ENCODE measurements at places on chromosomes 4 and X.
A peak's percentile ranks its signal among the peaks of the same experiment; 100 is the strongest.

GRCh38 chr4:116358633-116359222, 726.6 kb downstream of the TRAM1L1 start:
- DNase-seq = peak; percentile 35

GRCh38 chr4:177100307-177100706, 209.4 kb upstream of the NEIL3 start:
- DNase-seq = no peak

DNA sequence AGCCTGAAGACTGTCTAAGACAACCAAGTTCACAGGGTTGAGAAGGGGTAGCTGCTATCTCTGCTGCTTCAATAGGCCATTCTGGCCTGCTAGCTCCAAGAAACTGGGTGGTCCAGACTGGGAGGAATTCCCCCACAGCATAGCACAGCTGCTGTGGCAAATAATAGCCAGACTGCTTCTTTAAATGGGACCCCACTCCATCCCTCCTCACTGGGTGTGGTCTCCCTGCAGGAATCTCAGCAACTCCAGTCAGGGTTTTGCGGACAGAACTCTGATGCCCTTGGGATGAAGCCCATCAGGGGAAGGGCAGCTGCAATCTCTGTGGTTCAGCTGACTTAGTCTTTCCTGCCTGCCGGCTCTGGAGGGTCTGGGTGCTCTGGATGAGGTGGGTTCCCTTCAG, 1018.6 kb upstream of the DIAPH2 start:
- DNase-seq = no peak

- no peak for DNase-seq
Observed at GRCh38 chr4:13627178-13627605, 333 bp downstream of the BOD1L1 start.

GRCh38 chrX:20252381-20253231, 14.1 kb downstream of the RPS6KA3 start:
- no peak for DNase-seq

DNA sequence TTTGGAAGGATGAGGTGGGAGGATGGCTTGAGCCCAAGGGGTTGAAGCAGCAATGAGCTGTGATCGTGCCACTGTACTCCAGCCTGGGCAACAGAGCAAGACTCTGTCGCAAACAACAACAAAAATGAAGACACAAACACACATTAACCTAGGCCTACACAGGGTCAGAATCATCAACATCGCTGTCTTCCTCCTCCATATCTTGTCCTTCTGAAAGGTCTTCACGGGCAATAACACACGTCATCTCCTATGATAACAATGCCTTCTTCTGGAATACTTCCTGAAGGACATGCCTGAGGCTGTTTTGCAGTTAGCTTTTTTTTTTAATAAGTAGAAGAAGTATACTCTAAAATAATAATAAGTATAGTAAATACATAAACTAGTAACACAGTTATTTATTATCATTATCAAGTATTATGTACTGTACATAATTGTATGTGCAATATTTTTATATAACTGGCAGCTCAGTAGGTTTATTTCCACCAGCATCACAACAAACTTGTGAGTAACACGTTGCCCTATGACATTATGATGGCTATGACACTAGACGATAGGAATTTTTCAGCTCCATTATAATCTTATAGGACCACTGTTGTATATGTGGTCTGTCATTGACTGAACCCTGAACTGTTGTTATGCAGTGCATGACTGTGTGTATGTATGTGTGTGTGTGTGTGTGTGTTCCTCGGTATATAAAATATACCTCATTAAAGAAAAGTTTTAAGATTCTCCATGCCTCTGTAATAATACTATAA, 69.2 kb upstream of the MAML3 start:
- DNase-seq = no peak

DNA sequence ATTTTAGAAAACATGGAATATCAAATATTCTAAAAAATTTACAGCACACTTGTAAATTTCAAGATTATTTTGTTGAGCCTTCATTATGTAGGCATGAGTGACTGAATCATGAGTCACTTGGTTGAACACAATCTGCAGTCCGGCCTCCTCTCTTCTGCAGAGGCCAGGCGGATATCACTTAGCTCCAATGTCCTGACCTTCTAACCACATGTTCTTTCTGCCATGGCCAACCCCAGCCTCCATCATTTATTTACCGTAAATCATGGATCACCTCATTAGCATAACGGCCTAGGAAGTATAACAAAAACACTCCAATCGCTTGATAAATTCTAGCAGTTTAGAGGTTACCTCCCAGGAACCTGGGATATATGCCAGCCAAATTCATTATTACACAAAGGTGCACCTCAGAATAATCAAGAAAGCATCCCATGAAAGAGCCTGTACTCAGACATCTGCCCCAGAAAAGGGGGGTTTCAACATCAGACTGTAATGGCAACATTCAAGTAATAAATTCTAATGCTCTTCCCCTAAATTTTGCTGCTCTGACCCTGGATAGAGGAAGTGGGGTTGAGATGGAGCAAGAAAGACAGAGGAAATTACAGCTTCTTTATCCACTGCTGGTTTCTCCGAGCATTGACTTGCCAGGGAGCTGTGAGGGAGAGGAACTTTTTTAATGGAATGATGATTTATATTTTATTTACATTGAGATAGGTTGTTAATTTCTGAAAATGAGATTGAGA, 2153.6 kb upstream of the AGA start:
- no peak for DNase-seq

- DNase-seq = peak; percentile 93
Observed at GRCh38 chr4:8010618-8011017, 71.0 kb upstream of the AFAP1 start.

GRCh38 chr4:118351851-118352827, 664 bp downstream of the PRSS12 start:
- peak; percentile 39 for DNase-seq

GRCh38 chrX:31331928-31332327, 260.1 kb upstream of the FTHL17 start:
- no peak for DNase-seq

DNA sequence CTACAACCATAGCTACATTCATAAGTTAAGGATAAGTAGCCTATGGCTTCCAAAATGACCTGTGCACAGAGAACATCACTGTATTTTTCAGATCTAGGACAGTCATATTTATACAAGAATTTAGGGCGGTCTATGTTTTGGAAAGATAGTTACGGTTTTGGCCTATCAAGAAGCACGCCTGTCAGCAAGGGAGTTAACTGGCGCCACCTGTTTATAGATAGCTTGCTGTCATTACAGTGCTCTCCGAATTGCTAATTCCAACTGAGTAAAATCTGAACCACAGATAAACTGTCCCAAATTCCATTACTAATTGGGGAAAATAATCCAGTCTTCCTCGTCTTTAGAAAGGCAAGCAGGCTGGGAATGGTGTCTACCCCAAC, 646 bp downstream of the ABCB7 start:
- no peak for DNase-seq

GRCh38 chrX:72258174-72258573, 18.9 kb downstream of the RPS4X start:
- no peak for DNase-seq

DNA sequence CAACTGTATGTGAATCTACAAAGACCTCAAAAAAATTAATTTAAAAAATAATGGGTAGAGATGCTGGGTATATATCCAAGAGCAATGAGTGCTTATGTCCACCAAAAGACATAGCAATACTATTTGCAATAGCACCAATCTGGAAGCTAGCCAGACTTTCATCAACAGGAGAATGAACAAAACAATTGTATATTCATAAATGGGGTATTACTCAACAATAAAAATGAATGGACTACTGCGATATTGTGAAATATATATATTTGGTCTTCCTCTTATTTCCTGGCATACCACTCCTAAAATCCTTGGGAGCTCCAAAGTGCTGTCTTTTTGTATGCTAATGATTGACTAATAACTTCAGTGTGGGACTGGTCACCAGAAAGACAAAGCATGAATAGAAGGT, 77.5 kb downstream of the MSN start:
- DNase-seq = no peak

GRCh38 chr4:682490-683172, 6.3 kb downstream of the SLC49A3 start:
- DNase-seq = no peak

DNA sequence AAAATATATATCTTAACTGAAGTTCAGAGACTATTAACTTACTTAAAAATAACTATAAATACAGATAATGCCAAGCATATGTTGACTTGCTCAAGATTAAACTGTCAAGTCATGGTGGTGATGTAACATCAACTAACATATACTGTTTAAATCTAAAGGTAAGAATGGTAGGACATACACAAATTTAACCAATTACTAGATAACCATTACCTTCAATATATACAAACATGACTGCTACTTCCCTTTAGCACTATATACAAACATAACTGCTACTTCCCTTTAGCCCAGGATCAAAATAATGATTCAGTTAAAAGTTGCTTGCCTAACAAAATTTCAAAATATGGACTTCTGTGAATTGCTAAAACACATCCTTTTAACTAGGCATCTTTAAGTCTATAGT, 14.9 kb downstream of the HNRNPD start:
- no peak for DNase-seq

DNA sequence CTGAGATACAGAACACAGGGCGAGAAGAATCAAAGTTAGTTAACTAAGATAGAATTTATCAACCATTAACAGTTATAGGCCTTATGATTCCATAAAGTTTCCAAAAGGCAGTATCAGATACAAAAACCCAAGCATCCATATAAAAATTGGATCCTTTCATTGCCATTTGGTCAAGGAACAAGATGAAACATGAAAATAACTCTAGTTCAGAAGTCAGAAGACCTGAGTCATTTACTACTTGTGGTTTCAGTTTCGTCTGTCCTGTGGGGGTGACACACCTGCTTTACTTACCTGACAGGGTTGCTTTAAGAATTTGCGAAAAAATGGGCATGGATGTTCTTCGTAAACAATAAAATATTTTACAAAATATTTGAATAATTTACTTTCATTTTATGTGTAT, 130.8 kb downstream of the ANAPC10 start:
- DNase-seq = no peak

GRCh38 chr4:6020613-6021012, 2.4 kb upstream of the C4orf50 start:
- no peak for DNase-seq

DNA sequence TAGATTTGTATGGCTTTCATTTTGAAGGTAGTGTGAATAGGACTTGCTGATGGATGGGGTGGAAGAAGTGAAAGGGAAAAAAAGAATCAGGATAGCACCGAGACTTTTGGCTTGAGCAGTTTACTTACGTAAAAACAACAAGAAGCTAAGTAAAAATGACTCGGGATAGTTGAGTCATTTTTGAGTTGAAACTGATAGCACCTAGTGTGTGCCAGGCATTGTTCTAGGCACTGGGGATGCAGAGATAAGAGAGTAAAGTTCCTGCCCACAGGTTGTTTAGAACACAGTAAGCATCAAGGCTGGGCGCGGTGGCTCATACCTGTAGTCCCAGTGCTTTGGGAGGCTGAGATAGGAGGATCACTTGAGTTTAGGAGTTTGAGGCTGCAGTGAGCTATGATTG, 34.7 kb downstream of the ADD1 start:
- no peak for DNase-seq

- DNase-seq = peak; percentile 56
Observed at GRCh38 chr4:70559211-70559830, 32.7 kb upstream of the AMBN start.

GRCh38 chrX:119427024-119427794, 28.1 kb downstream of the SLC25A43 start:
- DNase-seq = no peak

- DNase-seq = no peak
Observed at GRCh38 chrX:137032841-137033773, 688 bp downstream of the GPR101 start.

- no peak for DNase-seq
Observed at GRCh38 chr4:73205482-73205881, 53.1 kb downstream of the ANKRD17 start.

GRCh38 chrX:37854148-37854547, 6.8 kb upstream of the DYNLT3 start:
- DNase-seq = no peak

- DNase-seq = no peak
Observed at GRCh38 chr4:4750187-4750586, 109.3 kb upstream of the MSX1 start.

DNA sequence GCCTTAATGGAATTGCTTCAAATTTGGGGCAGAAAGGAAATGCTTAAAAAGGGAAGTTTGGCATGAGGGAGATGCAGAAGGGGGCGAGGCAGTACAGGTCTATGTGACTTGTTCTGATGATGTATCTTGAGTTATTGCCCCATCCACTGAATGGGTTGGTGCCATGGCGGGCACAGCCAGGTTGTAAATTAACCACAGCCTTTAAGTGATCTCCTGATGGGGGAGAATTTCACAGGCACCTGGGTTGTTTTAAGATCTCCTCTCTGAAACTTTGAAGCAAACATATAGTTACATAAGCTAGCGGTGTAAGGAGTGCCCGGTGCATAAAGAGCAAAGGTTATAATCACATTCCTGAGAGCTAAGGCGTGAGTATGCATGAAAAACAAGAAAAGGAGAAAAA, 37.0 kb downstream of the NPY5R start:
- no peak for DNase-seq

GRCh38 chrX:989959-990510, 222.4 kb downstream of the CRLF2 start:
- DNase-seq = no peak

DNA sequence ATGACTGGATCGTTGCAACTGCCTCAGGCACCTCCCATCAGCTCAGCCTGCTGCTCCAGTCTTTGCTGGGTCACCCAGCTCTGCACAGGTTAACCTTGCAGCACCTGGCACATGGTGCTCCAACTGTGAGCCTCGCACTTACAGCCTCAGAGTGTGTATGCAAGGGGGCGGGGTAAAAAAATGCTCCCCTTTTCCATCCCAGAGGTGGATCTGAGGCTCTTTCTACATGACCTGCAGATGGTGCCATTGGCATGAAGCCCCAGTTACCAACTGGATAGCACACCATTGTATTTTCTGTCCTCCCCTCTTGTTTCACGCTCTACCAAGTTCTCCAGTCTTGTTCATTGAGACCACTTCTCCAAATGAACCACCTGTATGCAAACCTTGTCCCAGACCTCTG, 46.2 kb upstream of the TRPC3 start:
- DNase-seq = no peak

- no peak for DNase-seq
Observed at GRCh38 chr4:94574050-94574449, 122.3 kb downstream of the PDLIM5 start.

GRCh38 chr4:79184476-79184875, 141.4 kb downstream of the NAA11 start:
- DNase-seq = no peak

DNA sequence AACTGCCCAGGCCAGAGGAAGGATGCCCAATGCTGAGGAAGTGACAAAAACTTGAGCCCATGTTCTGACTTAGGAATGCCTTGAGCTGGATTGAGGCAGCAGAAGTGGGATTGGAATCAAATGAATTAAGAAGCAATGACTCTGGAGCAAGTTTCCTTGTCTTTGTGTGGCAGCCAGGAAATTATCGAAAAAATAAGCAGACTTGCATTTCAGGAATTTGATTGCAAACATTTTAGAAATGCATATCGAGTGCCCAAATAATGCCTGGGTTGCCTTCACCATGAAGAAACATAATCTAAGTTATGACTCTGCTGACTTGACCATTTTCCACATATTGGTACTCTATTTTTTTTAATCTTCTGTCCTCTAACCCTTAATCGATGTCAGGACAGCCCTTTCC, 9.5 kb downstream of the CYTL1 start:
- DNase-seq = no peak
